ENCODE measurements at places on chromosomes 12 and 14.

- no peak for DNase-seq
Observed at GRCh38 chr14:45743884-45744283, 490.9 kb upstream of the MIS18BP1 start.

GRCh38 chr12:92466391-92467305, 236.1 kb upstream of the PLEKHG7 start:
- no peak for DNase-seq

DNA sequence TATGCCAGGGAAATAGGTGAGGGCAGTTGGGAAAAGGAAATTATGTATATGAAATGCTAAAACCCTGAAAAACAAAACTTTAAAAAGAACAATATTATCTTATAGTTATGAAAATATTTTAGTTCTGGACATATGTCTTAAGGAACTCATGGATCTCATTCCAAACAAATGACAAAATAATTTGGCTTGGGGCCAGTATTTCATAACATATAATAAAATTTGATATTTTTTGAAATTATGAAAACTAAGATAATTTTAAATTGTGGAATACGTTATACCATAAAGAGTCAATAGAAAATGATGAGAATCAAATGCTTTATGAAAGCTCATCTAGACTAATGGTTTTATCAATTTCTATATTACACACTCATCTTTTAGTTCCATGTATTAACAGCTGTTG, 173.8 kb upstream of the DCN start:
- no peak for DNase-seq

GRCh38 chr14:61524211-61524806, 171.0 kb upstream of the HIF1A start:
- DNase-seq = no peak

DNA sequence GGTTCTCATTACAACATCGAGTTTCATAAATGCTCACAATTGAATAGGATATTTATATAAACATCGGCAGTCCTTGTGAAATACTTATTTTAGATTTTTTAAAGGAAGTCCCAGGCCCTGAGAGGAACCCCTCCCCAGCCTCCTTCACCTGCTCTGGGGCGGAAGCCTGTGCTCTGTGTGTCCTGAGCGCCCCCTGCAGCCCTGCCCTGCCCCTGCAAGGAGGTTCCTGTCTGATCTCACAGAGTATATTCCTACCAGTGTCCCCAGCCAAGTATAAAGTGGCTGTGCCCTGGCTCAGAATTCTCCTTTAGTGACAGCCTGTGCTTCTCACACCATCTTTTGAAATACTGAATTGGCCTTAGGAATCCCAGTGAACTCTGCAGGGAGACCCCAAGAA, 659.5 kb downstream of the TMEM121 start:
- DNase-seq = peak; percentile 58

DNA sequence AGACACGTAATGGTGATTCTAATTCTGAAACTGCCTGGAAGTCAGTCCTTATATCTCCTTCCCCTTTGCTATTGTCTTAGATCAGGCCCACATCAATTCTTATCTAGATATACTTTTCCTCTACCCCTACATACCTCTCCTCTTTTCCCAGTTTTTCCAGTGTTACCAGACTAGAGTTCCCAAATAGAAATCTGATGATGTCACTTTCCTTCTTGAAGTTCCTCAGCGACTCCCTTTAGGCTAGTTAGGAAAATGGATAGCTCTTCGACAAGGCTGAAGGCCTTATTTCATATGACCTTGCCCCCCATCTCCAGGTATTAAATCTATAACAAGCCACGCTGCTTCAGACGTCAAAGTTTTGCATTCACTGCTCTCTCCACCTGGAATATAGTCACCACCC, 201.1 kb upstream of the ATP2B1 start:
- no peak for DNase-seq

- DNase-seq = no peak
Observed at GRCh38 chr12:98736352-98737321, 91.5 kb downstream of the APAF1 start.

- DNase-seq = no peak
Observed at GRCh38 chr12:22993609-22994315, 368.8 kb downstream of the ETNK1 start.

DNA sequence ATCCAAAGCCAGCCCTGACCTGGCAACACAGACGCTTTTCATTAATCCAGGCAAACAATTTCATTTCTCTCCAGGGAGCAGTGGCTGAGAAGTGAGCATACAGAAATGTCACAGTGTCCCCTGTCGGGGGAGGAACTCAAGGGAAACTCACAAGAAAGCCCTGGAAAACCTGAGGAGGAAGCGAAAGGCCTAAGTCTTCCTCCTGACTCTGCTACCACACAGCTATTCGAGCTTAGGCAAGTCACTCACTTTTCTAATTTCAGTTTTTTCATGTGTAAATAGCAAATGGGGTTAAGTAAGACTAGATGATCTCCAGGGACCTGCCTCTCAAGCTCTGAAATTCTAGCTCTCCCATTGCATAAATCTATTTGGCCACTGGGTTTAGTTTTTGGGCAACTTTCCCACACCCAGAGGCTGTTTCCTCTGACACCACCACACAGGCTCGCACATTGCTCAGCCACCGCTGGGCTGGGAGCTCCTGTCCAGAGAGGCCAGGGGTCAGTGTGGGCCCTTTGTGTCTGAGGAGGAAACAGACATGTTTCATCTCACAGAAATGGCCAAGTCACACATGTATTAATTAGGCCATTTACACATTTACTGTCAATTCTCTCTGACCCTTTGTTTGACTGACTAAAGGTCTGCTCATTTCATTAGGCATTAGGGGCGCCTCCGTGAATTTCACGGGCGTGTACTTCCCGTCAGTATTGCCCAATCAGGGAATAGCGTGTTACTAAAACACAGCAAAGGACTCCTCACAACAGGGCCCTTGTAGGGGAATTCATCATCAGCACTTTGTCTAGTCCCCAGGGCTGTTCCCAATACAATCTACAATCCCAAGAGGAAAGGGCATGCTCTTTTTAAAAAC, 9.8 kb upstream of the PNMA1 start:
- no peak for DNase-seq

DNA sequence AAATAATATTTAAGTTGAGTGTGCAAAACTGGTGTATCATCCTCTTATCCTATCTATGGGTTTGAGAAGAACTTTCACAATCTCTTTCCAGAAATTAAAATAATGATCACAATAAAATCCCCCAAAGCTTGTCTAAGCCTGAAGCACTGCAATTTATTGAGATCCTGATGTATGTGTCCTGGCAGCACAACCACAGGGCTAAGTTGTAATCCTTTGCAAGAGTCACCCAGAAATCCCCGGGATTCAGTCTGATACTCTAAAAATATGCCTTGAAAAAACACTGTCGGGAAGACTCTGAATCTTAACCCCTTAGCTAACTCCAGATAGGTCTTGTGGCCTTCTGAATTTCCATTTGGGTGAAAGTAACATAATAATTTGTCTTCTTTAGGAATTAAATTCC, 40.3 kb upstream of the STXBP6 start:
- DNase-seq = no peak

Measured in stimulated activated CD4-positive, alpha-beta T cell treated with anti-CD3 and anti-CD28 coated beads, Interleukin-1b, Interleukin-23, amount 100 ng/mL, for 4 hours (primary cell).